ENCODE measurements at places on chromosomes 12 and 14.

- no peak for DNase-seq
Measured at GRCh38 chr12:51921017-51921725, 13.9 kb downstream of the ACVRL1 start.

- no peak for DNase-seq
Measured at GRCh38 chr14:97267509-97267908, 470.3 kb downstream of the VRK1 start.

- DNase-seq: no peak
Measured at GRCh38 chr14:95614349-95614748, 71.9 kb upstream of the TCL1B start.

GRCh38 chr12:131639270-131639940 is 71.5 kb upstream of the SFSWAP start:
- DNase-seq: no peak

- no peak for DNase-seq
Measured at GRCh38 chr12:45355730-45356129, 139.8 kb downstream of the ANO6 start.

DNA sequence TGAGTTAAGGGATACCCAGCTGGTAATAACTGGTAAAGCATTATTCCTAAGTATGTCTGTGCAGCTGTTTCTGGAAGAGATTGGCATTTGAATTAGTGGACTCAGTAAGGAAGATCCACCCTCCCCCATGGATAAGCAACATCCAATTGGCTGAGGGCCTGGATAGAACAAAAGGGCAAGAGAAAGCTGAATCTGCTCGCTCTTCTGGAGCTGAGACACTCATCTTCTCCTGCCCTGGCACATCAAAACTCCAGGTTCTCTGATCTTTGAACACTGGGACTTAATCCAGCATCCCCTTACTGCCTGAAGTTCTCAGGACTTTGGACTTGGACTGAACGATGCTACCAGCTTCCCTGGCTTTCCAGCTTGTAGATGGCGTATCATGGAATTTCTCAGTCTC is 63.1 kb upstream of the CNOT2 start:
- DNase-seq: no peak

GRCh38 chr14:62029569-62029924 is 267.3 kb downstream of the SNAPC1 start:
- no peak for DNase-seq

All from activated T-cell treated with anti-CD3 and anti-CD28 coated beads, Interleukin-2, amount 50 U/mL, for 48 hours (primary cell).